Stimulated activated CD4-positive, alpha-beta T cell treated with anti-CD3 and anti-CD28 coated beads, Interleukin-2, amount 100 ng/mL, for 48 hours (primary cell): ENCODE measurements at places on chromosomes 13 and 19.

DNA sequence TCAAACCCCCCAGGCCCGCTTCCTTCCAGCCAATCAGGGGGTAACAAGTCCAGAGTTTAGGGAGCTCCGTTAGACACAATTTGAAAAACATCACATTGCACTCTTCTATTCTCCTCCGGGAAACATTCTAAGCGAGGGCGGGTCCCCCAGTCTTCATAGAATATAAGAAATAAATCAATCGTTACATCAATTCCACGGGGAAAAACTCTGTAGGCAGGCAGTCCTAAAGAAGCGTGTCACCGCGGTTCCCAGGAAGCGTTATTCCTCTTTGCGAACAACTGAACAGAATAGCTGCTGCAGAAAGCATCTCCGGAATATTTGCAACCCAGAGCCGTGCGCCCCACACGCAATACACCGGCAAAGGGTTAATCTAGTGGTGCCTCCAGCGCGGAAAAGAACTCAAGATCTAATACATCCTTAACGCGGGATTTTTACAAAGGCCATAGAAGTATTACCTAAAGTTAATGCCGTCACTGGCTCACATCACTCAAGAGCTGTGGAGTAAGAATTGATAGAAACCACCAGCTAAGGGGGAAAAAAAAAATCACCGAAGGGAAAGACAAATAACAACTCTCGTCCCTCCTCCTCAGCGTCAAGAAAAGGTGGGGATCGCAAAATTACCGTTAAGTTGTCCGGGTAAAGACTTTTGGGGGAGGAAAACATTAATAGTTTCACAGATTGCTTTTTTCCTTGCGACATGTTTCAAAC lies 65.1 kb downstream of the KCNRG start:
- peak; percentile 17 for DNase-seq

DNA sequence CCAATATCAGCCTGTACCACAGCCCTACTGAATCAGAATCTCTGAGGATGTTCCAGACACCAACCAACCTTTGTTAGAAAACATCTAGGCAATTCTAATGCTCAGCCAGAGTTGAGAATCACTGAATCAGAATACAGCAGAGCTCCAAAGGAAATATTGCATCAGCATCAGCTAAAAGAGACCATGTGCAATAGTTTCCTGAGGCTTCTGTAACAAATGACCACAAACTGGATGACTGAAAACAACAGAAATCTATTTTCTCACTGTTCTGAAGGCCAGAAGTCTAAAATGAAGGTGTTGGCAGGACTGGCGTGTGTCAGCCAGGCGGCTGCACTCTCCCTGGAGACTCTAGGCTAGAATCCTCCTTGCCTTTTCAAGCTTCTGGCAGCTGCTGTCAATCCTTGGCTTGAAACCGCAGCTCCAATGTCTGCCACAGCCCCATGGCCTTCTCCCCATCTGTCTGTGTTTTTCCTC lies 1.2 kb upstream of the DCT start:
- DNase-seq, result no peak

- no peak for DNase-seq
Observed at GRCh38 chr19:16851031-16851712, 22.0 kb downstream of the SIN3B start.

GRCh38 chr13:75985132-75985531 lies 349.0 kb downstream of the LMO7 start:
- DNase-seq, result no peak

DNA sequence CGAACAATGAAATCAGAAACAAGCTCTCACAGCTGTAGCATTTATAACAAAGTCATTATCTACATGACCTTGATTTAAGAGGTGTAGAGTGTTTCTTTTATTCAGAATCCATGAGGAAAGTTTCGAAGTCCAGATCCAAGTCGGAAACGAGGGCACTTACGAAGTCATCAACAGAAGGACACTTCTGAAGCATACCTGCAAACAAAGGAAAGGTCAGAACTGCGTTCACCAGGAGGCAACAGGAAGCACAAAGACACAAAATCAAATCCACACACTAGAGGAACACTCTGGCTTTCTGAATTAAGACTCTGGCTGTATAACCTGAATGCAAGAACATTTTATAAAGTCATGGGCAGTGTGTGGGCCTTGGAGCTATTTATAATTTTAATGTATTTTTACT lies 158.9 kb downstream of the MIPEP start:
- no peak for DNase-seq
